BJ (cell line): ENCODE measurements at places on chromosomes 11 and 22.

- no peak for DNase-seq
Observed at GRCh38 chr11:723120-723883, 17.3 kb downstream of the EPS8L2 start.

GRCh38 chr22:31957970-31958594 is 13.7 kb downstream of the YWHAH start:
- no peak for DNase-seq

DNA sequence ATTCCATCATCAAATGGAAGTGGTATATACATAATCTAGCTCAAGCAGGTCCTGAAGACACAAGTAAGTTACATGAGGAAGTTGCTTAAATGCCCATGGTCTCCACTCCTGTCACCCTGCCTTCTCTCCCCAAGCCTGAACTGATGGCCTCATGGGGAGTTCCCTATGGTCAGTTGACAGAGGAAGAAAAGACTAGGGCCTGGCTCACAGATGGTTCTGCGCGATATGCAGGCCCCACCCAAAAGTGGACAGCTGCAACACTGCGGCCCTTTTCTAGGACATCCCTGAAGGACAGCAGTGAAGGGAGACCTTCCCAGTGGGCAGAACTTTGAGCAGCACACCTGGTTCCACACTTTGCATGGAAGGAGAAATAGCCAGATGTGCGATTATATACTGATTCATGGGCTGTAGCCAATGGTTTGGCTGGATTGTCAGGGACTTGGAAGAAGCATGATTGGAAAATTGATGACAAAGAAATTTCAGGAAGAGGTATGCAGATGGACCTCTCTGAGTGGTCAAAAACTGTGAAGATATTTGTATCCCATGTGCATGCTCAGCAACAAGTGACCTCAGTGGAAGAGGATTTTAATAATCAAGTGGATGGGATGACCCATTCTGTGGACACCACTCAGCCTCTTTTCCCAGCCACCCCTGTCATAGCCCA is 17.3 kb upstream of the CD82 start:
- DNase-seq = no peak

GRCh38 chr11:93526641-93527583 is 16.3 kb downstream of the SMCO4 start:
- no peak for DNase-seq
